NCI-H510A treated with DMSO at 0.1 percent for 48 hours (cell line): ENCODE measurements at places on chromosomes 4 and X.
A peak's percentile ranks its signal among the peaks of the same experiment; 100 is the strongest.

- DNase-seq, result no peak
Measured at GRCh38 chr4:159538556-159538955, 435.7 kb downstream of the RAPGEF2 start.

DNA sequence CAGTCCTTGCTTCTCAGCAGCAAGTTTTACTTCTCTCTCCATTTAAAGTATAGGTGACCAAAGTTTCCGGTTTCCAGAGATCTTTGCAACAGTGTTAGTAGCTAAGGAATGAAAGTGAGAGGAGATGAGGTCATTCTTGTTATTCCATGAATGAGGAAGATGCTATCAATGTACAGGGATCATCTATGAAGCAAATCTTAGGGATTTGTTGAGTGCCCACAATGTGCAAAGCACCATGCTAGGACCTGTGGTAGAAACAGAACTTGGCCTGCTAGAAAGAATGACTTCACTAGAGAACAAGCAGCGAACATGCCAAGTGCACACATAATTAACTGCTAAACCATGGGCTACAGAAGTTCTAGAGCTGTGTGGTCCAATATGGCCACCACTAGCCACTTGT is 112.5 kb downstream of the MID1 start:
- DNase-seq, result no peak

DNA sequence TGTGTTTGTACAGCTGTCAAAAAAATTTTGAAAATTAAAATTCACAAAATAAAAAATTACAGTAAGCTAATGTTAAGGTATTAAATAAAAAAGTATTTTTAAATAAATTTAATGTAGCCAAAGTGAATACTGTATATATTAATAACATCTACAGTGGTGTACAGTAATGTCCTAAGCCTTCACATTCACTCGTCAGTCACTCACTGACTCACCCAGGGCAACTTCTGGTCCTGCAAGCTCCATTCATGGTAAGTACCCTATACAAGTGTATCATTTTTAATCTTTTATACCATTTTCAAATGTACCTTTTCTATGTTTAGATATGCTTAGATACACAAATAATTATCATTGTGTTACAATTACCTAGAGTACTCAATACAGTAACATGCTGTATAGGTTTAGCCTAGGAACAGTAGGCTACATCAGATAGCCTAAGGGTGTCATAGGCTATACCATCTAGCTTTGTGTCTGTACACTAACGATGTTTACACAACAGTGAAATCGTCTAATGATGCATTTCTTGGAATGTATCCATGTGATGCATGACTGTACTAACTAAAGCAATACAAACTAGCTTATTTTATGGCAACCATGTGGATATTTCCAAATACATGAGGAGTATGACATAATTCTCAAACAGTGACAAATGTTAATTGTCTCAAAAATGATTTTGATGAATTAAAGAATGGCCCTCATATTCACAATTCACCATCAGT is 13.7 kb downstream of the DDX60 start:
- DNase-seq, result no peak

GRCh38 chr4:58602731-58603359 is 1492.7 kb upstream of the IGFBP7 start:
- DNase-seq, result no peak

DNA sequence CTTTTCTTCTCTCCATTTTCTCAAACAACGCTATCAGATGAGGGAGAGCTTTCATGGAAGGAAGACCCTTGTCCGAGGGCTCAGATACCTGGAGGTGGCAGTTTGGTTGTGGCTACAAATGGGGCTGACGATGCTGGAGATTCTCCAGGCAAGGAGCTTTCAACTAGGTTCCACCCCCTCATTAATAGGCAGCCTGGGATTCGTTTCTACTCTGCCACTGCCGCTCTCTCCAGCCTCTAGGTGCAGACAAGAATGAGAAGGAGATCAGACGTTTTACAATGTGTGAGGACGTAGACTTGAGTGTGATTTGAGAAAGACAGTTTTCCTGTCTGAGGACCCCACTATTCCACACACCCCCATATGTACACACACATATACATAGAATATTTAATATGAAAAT is 53.1 kb downstream of the ETNPPL start:
- no peak for DNase-seq

- no peak for DNase-seq
Measured at GRCh38 chr4:169530048-169530447, 82.3 kb downstream of the NEK1 start.

DNA sequence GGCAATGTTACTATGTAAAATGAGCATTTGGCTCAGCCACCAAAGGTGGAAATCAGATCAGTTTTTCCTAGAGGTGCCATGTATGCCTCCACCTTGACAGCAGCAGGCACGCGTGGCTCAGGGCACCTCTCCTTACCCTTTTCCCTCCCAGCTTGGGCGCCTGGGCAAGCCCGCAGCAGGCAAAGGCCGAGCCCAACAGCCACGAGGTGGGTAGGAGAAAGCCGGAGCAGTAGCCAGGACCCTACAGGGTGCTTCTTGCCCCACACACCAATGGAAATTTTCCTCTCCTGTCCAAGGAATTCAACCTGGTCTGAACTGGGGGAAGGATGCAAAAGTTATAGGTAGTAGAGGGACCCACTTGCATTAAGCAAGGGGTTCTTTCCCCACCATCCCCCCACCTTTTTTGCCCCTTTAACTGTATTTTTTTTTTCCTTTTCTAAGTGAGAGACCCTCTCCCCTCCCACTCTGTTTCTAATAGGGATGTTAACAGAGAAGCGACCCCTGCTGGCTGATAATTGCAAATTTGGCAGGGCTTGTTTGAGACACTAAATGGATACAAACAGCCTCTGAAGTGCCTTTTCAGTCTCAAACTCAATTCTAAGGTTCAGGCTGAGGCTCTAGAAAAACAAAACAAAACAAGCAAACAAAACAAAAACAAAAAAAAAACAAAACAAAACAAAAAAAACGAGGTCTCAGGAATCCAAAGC is 895.1 kb downstream of the PCDH18 start:
- DNase-seq, result no peak

DNA sequence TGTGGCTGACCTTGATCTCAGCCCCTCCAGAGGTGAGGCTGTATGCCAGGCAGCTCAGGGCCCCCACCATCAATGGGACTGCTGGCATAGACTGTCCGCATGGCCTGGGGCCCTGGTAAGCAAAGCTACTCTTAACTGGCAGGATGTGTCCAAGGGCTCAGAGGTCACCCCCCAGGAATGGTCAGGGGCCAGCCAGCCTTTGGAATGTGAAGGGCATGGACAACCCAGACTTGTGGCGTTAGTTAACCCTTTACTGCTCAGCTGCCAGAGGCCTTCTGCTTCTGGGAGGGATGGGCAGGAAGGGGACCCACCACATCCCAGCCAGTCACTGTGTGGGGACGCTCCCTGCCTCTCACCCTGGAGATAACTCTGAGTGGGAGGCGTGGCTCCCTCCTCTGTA is 80.1 kb upstream of the PSAPL1 start:
- no peak for DNase-seq

DNA sequence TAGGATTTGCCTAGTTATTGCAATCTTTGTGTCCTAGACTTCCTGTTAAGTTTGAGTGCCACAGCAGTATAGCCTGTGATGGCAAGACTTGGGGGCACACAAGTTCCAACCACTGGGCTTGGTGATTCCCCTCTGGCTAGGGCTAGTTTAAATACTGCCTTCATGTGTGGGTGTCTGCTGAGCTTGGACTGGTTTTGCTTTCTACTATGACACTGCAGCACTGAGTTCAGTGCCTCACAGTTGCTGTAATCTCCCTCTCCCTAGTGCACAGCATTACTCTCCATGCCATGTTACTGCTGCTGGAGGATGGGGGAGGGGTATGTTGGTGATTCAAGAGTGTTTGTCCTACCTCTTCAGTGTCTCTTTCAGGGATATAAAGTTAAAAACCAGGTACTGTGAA is 379.6 kb downstream of the IL15 start:
- peak; percentile 41 for DNase-seq

DNA sequence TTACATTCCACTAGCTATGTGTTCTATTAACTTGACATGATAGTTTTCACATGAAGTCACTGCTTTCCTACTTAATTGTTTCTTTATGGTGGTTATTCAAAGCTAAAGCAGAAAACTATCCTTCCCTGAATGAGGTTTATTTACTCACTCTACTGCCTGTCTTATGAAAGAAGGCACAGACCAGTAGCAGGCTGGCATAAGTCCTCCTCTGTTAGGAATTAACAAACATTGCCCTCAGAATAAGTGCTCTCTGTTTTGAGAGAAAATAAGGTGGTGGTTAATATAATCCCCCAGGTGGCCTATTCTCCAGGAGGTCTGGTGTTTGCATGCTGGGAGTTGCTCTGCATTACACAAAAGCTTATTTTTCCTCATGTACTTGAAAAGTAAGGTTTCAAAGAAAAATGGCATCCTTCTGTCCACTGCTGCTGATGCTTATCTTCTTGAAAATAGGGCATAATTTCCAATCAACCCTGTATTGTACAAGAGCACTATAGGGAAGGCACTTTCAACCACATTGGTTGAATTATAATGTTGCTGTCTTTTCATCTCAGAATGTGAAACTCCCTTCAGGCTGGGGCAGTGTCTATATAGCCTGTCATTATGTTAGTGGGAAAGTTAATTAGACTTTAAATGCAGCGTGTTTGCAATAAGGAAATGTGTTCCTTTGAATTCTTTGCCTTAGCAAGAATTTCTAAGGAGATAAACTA is 119.7 kb upstream of the TBC1D9 start:
- DNase-seq, result no peak

- no peak for DNase-seq
Measured at GRCh38 chr4:112736718-112737135, 99.8 kb downstream of the LARP7 start.

GRCh38 chr4:163701916-163702315 is 207.4 kb downstream of the TMA16 start:
- DNase-seq, result peak; percentile 3

DNA sequence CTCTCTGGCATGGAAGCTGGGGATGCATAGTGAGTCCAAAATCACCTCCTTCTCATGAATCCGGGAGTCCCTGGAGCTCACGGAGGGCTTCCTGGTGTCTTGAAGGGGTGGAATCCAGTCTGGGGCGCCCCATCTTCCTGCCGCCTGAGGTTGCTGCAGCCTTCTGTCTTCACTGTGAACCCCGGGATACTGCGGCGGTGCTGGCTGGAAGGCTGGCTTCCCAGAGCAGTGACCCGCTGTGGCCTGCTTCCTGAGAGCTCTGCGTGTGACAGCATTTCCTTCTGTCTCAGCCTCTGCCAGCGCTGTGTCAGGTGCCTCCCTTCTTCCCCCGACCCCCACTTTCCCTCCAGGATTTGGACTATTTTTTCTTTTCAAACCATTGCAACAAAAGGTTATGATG is 98.8 kb upstream of the STOX2 start:
- no peak for DNase-seq

- DNase-seq, result no peak
Measured at GRCh38 chr4:2576290-2576689, 39.8 kb downstream of the FAM193A start.

GRCh38 chr4:15336410-15337167 is 91.2 kb upstream of the C1QTNF7 start:
- no peak for DNase-seq

GRCh38 chrX:69215161-69215875 is 50.1 kb upstream of the PJA1 start:
- no peak for DNase-seq

DNA sequence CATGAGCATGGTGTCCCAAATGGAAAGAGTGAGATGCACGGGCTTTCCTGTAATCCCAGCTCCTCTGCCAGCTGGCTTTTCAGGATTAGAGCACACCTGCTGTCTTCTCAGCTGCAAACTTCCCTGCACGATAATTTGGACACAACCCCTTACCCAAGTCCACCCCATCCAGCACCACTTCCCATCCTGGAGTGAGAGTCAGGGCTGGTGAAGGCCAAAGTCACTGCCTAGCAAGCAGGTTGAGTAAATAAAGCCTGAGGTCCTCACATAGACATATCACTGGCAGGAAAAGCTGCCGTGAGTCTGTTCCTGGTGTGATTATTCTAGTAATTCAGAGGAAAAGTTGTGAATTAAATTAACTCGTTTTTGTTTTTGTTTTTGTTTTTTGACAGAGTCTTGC is 113.9 kb upstream of the MBNL3 start:
- DNase-seq, result no peak

GRCh38 chr4:169416997-169417396 is 146.2 kb upstream of the SH3RF1 start:
- DNase-seq, result no peak

DNA sequence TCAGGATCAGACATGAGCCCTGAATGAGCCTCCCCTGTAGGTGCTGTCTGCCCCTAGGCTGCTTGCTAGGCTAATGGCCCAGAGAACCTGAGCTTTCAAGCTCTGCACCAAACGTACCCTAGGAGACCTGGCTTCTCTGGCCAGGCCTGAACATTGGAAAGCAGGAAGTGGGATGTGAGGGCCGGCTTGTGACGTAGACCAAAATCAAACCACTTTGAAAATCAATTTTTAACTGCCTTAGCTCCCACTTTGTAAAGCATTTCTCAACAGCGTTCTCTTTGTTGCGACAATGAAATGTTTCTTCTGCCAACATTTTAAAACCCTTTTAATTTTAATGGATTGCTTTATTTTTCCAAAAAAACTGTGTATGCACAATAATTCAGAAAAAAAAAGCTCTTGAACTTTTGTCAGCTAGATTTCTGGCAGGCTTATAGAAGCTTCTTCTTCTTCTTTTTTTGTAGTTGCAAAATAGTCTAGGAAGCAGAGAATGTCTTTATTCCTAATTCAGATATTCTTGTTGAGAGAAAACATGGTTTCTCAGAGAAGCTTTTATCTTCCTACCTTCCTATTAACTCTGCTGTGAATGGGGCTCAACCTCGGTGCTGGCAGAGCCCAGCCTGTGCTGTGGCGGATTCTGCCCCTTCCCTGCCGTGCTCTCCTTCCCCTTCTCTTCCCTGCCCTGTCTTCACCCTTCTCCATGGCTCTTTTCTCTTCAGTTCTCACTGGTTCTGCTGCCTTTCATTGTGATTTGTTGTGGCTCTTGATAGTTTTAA is 145.2 kb upstream of the SFRP2 start:
- DNase-seq, result no peak

DNA sequence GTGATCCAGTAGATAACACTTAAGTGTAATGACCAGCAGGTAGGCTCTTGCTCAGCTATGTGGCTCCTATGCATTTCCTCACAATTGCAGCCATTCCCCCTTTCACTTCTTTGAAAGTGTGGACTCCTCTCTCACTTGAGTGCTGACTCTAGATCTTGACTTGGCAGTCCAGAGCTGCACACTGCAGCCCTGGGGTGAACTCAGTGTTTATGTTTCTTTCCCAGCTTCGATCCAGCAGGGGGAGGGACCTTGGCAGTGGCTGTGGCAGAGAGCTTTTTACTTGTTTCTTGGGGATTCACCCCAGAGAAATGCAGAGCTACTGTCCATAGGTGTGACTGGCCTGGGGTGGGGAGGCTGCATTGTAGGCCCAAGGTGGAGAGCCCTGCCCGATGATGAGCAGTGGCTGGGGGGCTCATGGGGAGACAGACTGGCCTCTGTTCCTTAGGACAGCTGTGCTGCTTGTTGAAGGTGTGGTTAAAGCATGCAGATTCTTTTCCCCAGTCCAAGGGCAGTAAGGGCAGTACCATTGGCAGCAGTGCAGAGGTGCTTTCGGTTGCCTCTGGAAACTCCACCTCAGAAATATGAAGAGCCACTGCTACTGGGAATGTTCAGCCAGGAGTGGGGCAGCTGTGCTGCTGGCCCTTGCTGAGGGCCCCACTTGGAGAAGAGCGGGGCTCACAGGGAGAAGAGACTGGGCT is 134.7 kb downstream of the SH3BGRL start:
- no peak for DNase-seq
